Pericardium fibroblast (primary cell): ENCODE measurements at places on chromosomes 11 and 22. TPM values are rescaled to one million over a fixed set of nuclear protein-coding genes. Genes with fewer than 3 reads are reported as not detected.

The HBD gene
- total RNA-seq: not detected in 2 replicates

The C22orf42 gene
- total RNA-seq: not detected in 2 replicates

The ANO5 gene
- under 0.01 TPM in 1 of 2 replicates, not detected in the other for total RNA-seq

The SYCE3 gene
- total RNA-seq: not detected in 2 replicates

The PLAAT5 gene
- total RNA-seq: 2.3 and 3.5 TPM in 2 replicates

The MS4A6A gene
- not detected in 2 replicates for total RNA-seq

The ARHGEF17 gene
- 23.9 and 40.4 TPM in 2 replicates for total RNA-seq

The NEU3 gene
- 3.9 and 5.1 TPM in 2 replicates for total RNA-seq

The CHST1 gene
- total RNA-seq: 6.3 and 7.2 TPM in 2 replicates

The KRTAP5-2 gene
- total RNA-seq: not detected in 2 replicates

The B4GALNT4 gene
- total RNA-seq: 3.0 and 28.3 TPM in 2 replicates

The SOX6 gene
- 0.09 and 0.47 TPM in 2 replicates for total RNA-seq

The MS4A1 gene
- total RNA-seq: not detected in 2 replicates

The SLC5A12 gene
- total RNA-seq: not detected in 2 replicates

The C11orf65 gene
- total RNA-seq: 0.09 and 3.6 TPM in 2 replicates

The FJX1 gene
- total RNA-seq: 16.3 and 44.0 TPM in 2 replicates

The CNIH2 gene
- total RNA-seq: 0.70 TPM in 1 of 2 replicates, not detected in the other

The SCUBE1 gene
- 0.09 and 0.23 TPM in 2 replicates for total RNA-seq

The C11orf21 gene
- not detected in 2 replicates for total RNA-seq

The RASSF10 gene
- not detected in 2 replicates for total RNA-seq

The OR52A1 gene
- total RNA-seq: not detected in 2 replicates

The RBX1 gene
- 31.7 and 56.7 TPM in 2 replicates for total RNA-seq

The FXYD6 gene
- total RNA-seq: 0.68 and 1.3 TPM in 2 replicates

The ST13 gene
- total RNA-seq: 136 and 146 TPM in 2 replicates
